ENCODE measurements at places on chromosomes 3 and 15. TPM values are rescaled to one million over a fixed set of nuclear protein-coding genes. Genes with fewer than 3 reads are reported as not detected.

- no peak for DNase-seq
These were observed 3.1 kb downstream of the ABHD14B start for GRCh38 chr3:51970606-51971300.

GRCh38 chr3:134600206-134600605, 50.6 kb downstream of the KY start:
- DNase-seq: no peak

- DNase-seq: no peak
These were observed 292.2 kb downstream of the NR2F2 start for GRCh38 chr15:96622714-96623113.

The CKMT1B gene
- 3.7 TPM for total RNA-seq

DNA sequence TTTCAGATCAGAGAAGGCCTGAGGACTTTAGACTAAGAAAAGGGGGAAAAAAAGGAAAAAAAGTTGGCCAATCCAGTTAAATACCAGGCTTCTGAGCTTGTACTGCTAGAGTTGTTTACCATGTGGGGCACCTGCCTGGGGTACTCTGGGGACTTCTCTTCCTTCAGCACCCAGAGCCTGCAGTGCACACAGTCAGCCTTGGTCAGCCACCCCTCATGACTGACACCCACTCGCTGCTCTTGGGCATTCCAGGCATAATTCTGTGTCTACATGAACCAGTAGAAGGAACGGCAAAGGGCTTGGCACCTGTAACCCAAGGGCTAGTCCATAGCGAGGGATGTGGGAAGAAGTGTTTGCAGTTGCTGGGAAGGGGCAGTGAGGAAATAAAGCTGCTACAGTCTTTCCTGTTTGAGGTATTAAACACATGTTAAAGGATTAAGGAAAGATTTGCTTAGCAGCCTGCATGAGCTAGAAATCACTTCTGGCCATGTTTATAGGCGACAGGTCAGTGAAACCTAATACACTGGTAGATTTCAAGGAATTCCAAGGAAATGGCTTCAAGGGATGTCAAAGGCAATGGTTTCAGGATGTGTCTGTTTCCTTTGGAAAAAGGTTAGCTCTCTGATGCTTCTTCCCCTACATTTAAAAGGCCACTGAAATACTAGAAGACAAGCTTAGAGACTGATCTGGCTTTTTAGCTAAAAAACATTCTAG, 232.5 kb downstream of the CHST2 start:
- no peak for DNase-seq

DNA sequence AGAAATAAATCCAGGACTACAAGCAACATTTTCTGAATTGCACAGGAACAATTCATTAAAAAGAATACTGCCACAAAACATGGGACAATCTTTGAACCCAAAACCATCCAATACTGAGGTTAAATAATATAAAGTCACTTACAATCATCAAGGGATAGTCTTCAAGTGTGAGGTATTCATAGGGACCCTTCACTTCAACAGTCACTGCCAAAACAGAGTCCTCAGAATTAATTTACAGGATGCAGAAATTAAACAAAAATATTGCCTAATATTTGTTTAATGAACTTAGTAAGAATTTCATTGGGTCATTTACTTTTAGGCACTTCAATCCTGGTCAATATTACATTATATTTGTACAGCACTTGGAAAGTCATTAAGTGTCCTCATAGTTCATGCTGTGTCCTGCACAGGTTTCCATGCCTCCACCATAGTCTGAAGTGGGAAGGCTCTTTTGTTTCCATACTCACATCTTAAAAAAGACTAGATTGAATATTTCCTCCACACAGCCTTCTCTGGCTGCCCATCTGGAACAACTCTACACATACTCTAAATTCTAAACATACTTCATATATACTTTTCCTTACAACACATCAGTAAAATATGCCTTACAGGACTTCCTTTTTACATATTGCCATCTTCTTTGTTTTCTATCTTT, 31.6 kb upstream of the VPS39 start:
- no peak for DNase-seq

The GOLGA6A gene
- not detected for total RNA-seq

DNA sequence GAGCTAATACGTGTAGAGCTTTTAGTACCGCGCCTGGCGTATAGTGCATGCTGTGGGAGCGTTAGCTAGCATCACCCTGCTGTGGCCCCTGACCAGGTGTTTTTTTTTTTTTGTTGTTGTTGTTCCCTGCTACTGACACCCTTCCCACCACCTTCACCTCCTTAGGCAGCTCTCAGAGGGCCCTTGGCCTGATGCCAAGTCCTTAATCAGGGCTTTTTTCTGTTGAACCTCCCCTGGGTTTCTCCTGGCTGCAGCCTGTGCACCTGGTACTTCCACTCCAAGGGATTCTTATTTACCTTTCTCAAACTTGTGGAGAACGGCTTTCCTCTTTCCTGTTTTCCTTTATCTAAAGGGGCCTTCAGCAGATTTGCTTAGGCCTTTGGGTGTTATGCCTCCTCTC, 53.3 kb downstream of the SLC7A14 start:
- no peak for DNase-seq

DNA sequence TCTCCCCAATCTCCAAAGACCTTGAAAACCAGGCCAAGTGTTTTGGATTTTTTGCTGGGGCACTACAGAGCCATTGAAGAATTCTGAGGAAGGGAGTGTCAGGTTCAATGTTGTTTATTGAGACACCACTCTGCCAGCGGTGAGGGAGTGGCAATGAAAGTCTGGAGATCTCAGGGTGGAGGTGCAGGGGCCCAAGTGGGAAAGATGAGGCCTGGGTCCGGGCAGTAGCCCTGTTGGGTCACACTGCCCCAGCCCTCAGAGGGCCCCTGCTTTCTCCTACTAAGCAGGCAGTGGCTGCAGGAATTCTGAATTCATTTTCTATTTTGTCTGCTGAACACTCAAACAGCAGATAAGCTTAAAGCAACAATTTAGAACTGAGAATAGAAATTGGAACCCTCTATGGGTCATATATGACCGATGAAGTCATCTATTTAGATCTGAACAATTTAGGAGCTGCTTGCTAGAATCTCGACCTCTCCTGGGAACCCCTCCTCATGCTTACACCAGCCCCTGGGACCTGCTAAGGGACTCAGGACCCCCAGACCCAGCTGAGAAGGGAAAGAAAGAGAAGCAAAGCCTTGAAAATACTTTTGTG, 17.9 kb downstream of the HRH1 start:
- no peak for DNase-seq

GRCh38 chr3:86481031-86481430, 509.9 kb downstream of the VGLL3 start:
- DNase-seq: no peak

The PRICKLE2 gene
- total RNA-seq: 21.9 TPM

The TEX55 gene
- not detected for total RNA-seq

DNA sequence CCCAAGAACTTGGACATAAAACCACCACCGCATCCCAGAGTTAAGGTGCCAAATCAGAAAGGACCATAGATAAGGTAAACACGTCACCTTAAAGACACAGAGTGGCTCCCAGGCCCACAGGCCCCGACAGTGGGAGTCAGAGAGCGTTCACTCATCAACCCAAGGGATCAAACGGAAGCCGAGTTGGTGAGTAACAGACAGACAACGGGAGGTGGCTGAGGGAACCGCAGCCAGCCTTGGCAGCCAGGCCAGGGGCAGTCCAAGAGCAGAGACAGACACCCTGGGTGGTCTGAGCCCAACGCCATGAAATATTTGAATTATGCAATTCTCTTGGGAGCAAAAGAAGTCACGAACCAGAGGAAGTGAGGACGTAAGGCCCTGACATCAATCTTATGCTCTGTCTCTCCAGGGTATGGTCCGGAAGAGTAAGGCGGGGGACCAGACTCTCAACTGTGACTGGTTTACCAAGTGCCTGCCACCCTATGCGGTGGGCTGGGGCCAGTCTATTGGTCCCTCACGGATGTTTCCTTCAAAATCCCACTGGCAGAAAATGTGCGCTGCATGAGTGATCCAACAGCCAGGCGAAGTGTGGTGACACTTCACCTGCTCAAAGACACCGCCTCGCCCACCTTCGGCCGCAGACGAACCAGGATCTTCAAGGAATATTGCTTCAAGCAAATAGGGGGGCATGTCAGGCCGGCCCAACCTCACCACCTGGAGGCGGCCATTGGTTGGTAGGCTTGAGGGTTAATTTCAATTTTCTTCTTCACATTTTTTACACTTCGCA, 34.3 kb downstream of the TMEM44 start:
- peak; percentile 53 for DNase-seq

The KNG1 gene
- total RNA-seq: 0.24 TPM

The ZBTB47 gene
- 108 TPM for total RNA-seq

The NOP10 gene
- total RNA-seq: 109 TPM

GRCh38 chr3:155760653-155761052, 15.8 kb upstream of the PLCH1 start:
- DNase-seq: no peak

The PLSCR4 gene
- 27.9 TPM for total RNA-seq

The ACTC1 gene
- 12,863 TPM for total RNA-seq

The THAP10 gene
- 3.2 TPM for total RNA-seq

The SLC15A2 gene
- 0.68 TPM for total RNA-seq

DNA sequence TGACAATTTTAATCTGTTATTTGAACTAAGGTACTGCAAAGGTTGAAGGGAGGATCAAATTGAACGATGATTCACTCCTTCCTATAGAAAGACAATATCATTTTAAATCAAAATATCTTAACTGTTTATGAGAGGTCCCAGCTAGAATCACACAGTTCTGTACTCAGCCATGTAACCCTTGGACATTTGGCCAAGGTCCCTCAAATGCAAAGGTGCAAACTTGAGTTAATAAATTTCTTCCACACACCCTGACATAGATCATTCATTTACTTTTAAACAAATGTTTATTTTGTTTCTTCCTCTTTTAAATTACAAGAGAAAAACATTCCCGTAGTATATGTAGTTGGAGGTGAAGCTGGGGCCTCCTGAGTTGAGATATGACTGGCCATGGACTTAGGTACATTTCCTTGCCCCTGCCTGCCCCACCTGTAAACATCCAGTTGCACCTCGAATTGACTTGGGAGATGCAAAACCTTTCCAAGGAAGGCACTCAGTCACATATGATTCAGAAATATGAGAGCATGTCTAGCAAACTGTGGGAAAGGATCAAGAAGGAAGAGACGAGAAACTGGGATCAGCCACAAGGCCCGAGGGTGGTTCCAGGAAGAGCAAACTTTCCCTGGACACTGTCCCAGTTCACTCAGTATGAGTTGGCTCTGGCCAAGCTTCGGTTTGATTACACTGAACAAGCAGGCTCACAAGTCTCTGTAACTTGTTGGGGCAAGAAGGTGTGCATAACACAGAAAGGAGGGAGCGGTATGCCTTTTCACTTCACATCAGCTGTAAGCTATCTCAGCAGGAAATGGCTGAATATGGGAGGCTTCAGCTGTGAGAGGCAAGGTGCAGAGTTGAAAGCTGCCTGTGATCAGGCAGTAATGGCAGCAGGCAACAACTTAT, 6.7 kb downstream of the TNFSF10 start:
- peak; percentile 57 for DNase-seq

DNA sequence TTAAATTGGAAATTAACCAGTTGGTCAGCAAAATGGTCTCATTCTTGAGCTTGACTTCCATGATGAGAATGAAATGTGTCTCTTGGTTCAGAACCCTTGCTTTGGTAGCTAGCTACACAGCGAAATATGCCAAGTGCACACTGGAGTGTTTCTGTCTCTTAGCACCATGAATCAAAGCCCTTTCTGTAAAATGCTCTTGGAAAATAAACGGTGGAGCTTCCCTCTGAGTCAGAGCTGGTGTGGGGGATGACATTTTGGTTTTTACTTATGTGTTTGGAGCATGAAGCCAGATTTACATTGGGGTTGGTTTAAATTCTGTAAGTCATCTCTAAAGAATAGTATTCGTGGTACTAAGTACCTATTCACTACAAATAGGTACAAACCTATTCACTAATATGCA, 85.1 kb upstream of the NANOGP8 start:
- no peak for DNase-seq

The A4GNT gene
- total RNA-seq: not detected

DNA sequence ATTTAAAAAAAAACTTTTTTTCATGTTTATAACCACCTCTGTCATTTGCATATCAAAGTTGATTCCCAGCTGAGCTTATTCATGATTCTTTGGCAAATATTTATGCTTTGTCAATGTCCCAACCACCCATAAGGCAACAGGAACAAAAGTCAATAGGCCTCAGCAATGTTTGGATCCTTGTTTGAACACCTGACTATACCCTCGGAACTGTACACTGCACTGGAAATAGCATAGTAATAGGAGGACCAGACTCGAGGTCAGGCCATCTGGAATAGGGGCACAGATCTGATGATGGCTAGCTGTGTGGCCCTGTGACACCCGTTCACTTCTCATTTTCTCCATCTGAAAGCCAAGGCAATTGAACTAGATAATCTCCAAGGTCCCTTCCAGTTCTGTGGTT, 301.7 kb upstream of the ATP11B start:
- DNase-seq: no peak

GRCh38 chr3:43759938-43760337, 69.2 kb downstream of the ABHD5 start:
- DNase-seq: no peak

The GOLGA6B gene
- total RNA-seq: not detected

DNA sequence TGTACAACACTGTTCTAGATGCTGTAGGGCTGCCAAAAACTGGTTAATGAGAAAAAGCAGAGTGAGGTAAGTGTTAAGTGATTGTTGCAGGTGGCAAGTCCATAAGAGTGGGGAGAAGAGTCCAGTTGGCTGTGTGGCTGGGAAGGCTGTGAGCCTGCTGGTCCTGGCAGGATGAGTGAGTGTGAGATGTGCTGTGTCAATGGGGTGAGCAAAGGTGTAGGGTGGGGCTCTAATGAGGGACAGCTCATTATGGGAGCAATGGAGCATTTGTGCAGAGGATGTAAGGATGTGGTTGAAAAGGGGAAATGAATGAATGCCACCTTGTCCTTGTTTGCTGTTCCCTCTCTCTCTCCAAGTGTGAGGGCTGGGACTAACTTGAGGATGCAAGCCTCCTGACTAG, 145.3 kb upstream of the ROPN1 start:
- DNase-seq: no peak

- no peak for DNase-seq
These were observed 62.5 kb downstream of the SLCO3A1 start for GRCh38 chr15:91916051-91916450.

DNA sequence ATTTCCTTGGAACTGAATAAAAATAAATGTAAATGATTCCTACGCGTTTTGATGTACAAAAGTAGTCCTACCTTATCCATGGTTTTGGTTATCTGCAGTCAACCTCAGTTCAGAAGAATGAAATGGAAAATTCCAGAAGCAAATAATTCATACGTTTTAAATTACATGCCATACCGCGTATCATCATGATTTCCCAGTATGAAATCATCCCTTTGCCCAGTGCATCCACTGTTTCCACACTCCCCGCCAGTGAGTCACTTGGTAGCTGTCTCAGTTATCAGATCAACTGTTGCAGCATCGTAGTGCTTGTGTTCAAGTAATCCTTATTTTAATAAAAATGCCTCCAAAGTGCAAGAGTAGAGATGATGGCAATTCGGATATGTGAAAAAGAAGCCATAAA, 9.1 kb upstream of the MFSD1 start:
- peak; percentile 44 for DNase-seq

All from left cardiac atrium (tissue), 4 donors.